ENCODE measurements at places on chromosomes 1 and 21.
A peak's percentile ranks its signal among the peaks of the same experiment; 100 is the strongest.

GRCh38 chr1:173444757-173445156 is 32.4 kb upstream of the PRDX6 start:
- DNase-seq: no peak

- no peak for DNase-seq
These were observed 35.3 kb downstream of the CLIC6 start for GRCh38 chr21:34704119-34704518.

- DNase-seq: no peak
These were observed 375.6 kb upstream of the PRMT6 start for GRCh38 chr1:106680776-106681344.

- DNase-seq: no peak
These were observed 6.2 kb upstream of the B3GALT2 start for GRCh38 chr1:193192586-193192985.

DNA sequence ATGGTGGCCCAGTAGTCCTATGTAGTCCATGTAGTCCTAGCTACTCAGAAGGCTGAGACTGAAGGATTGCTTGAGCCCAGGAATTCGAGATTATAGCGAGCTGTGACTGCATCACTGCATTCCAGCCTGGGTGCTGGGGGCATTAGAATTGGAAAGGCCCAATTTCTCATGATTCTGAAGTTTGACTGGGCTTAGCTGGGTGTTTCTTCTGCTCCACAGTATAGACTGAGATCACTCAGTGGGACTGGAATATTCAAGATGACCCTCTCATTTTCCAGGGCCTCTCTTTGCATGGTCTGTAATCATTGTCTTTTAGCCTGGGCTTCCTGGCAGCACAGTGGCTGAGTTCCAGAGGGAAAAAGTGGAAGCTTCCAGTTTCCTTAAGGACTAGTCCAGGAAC is 26.2 kb downstream of the MROH7 start:
- DNase-seq: no peak

DNA sequence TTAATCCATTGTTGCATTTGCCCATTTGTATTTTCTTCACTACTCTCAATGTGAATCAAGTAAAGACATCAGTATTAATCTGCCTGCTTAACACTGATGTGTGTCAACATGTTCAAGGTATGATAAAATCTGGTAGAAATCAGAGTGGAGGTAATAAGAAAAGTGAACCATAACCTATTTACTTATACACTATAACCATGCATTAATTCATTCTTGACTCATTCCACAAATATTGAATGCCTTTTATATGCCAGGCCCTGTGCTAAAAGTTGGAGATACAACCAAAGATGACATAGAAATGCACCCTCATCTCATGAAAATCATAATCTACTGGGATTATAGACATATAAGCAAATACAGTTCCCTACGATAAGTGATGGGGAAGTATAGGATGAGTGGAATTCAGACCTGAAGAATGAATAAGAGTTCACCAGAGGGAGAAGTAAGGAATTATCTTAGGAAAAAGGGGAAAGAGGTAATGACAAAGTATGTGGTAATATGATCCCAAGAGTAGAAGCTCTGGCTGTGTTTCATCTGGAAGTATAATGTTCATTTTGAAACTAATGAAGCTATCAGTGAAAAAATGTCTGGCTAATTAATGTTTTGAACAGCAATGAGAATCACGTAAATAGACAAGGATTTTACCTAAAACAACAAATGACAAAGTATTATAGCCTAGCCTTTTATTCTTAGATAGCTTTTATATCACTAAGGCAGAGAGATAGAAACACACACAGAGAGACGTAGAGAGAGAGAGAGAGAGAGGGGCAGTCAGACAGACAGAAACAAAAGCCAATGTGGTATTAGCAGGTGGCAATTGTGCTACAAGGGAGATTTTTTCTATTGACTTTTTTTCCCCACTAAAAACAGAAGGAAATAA is 7.0 kb upstream of the RWDD3 start:
- DNase-seq: no peak

- DNase-seq: no peak
These were observed 46.6 kb downstream of the LYST start for GRCh38 chr1:235820061-235820460.

DNA sequence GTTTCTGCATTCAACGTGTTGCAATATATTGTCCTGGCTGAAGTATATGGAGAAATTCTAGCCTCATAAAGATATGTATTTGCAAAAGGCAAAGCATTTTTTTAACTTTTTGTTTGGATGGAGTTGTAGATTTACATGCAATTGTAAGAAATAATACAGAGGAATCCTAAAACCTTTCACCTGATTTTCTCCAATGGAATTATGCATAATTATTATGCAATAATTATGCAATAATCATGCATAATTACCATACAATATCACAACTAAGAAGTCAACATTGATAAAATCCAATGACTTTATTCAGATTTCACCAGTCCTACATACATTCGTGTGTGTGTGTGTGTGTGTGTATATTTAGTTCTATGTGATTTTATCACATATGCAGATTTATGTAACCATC is 7.5 kb upstream of the MAP3K21 start:
- no peak for DNase-seq

- no peak for DNase-seq
These were observed 172.6 kb downstream of the PTPRC start for GRCh38 chr1:198811449-198811848.

- DNase-seq: no peak
These were observed 306.3 kb upstream of the RGS18 start for GRCh38 chr1:191851799-191852595.

DNA sequence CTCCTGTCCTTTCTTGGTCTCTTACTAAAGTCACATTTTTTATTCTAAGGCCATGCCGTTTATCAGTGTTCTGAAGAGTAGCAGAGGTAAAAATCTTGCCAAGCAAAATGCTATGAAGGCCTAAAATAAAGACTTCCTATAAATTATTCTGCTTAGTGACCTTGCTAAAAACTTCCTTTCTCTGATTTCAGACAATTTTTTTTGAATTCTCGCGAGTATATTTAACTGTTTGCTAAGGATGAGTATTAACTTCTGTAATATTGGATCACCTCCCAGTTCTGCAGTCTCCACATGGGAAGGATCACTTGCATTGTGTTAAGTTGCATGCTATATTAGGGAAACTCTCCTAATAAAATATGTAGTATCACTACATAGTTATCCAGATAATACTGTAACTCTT is 123.4 kb upstream of the SNX7 start:
- no peak for DNase-seq

DNA sequence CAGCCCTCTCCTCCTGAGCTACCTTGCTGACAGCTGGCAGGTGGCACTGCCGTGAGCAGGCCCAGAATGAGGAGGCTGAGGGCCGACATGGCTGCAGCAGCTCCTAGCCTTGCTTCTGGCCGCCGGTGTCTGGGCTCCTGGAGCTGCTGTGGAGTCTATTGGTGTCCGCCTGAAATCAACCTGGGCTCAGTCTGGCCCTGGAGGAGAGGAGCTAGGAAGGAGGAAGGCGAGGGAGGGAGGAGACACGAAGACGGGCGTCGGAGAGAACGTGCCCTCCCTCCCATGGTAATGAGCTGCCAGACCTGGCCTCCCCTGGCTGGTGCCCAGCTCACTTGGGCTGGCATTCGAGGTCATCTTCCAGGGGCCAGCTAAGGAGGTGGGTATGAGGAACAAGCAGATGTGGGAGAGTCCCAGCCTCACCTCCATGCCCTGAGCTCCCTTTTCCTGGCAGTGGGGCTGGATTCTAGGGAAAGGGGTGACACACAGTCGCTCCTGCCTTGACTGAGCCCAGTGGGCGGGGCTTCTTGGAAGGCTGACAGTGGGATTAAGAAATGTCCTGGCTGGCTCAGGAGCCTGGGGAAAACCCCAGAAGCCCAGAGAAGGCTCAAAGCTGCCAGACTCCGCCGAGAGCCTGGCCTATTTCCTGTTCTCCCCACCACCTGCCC is at the start of gene PDZK1IP1:
TSS of gene PDZK1IP1 (minus strand) at position 193 of the 665 bp plus-strand sequence. CDS start at position 89, 104 bp downstream.
- no peak for DNase-seq

DNA sequence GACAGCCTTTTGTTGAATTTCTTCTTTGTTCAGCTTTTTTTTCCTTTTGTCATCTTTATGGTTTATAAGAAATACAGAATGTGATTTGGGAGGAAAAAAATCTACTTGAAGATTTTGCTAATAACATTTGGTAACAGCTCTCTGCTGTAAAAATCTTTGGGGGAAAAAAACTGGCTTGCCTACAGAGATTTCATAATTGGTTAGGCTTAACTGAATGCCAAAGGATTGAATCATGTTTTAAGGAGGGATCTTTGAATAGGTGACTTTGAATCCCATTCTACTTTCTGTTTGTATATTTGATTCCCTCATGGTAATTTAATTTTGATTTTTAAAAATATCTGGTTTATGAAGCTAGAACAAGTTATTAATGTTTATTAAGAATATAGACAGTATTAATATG is 3.2 kb downstream of the BTF3L4 start:
- no peak for DNase-seq

DNA sequence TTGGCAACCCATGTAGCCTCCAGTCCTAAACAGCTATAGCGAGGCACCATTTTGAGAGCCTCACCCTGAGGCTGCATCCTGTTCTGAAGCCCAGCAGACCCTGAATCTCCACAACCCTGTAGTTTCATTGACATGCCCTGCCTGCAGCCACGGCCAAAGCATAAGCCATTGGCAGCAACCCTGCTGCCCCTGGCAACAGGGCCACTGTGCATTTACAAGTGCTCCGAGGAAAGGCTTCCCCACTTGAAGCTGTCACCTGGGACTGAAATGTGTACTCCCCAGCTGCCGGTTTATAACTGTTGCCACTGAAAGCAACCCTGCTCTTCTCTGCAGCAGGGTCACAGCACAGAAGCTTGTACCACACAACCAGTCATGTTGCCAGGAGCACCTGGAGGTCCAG is 124.2 kb upstream of the OLFM3 start:
- DNase-seq: no peak

GRCh38 chr1:84353695-84354094 is 44.6 kb upstream of the DNASE2B start:
- DNase-seq: no peak

GRCh38 chr1:15353839-15354579 is 55.7 kb upstream of the EFHD2 start:
- DNase-seq: peak; percentile 14

GRCh38 chr1:157304271-157304670 is 166.1 kb upstream of the ETV3 start:
- no peak for DNase-seq

DNA sequence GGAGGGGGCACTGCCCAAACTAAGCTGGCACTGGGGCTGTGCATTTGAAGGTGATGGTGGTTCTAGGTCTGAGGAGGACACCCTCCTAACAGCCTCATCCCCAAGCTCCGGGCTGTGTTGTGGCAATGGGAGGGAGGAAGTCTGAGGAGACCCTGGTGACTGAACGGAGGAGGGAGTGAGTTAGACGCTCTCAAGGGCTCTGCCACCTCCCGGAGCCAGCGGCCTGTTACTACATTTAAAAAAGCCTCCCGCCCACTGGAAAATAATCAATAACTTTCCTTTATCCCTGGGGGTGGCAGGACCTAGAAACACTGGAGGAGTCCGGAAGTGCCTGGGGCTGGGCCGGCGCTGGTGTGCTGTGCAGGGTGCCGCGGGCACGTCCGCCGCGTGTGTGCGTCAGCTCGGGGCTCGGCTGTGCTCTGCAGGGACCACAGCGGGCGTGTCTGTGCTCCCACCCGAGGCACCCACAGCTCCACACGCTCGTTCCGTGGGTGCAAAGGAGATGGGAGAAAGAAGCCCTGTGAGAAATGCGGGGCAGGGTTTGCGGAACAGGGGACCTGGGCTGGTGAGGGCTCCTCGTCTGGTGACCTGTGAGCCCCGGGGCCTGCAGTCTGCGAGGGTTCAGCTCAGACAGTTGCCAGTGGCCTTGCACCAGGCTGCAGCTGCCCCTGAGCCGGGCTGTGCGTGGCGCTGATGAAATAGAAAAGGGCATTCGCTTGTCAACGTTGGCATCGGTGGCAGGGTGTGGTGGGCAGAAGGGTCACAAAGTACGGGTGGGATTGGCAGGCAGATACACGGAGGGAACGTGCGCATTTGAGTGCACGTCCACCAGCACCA is 5.3 kb downstream of the SAMD11 start:
- no peak for DNase-seq

DNA sequence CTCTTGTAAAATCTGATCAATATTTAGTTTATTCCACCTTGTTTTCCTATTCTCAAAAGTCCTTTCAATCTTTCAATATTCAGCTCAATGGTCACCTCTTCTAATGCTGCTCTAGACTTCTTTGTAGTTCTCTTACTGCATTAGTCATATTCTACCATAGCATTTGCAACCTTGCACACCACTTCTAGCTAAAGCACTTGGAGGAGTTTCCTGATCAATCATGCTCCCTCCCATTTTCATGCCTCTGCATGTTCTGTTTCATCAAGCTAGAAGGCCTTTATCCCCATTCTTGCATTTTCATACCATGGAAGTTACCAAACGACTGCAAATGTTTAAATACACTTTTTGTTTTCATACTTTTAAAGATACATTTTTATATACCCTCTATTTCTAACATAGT is 72.1 kb downstream of the SLC5A9 start:
- no peak for DNase-seq

- no peak for DNase-seq
These were observed 2.8 kb downstream of the STPG1 start for GRCh38 chr1:24410750-24411149.

- no peak for DNase-seq
These were observed 5.9 kb upstream of the CXADR start for GRCh38 chr21:17506951-17507350.

DNA sequence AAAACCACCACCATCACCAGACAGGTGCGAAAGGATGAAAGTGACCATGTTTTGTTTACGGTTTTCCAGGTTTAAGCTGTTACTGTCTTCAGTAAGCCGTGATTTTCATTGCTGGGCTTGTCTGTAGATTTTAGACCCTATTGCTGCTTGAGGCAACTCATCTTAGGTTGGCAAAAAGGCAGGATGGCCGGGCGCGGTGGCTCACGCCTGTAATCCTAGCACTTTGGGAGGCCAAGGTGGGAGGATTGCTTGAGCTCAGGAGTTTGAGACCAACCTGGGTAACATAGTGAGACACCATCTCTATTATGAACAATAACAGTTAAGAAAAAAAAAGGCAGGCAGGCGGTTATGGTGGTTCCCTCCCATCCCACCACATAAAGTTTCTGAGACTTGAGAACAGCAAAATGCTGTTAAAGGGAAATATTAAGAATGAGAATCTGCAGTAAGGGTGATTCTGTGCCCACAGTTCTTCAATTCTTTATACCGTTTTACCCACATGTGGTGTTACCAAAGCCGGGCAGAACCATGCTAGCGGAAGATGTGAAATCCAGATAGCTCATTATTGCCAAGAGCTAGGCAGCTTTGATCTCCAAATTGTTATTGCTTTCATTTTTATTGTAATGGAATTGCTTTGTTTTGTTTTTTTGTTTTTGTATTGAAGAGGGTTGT is 34.5 kb upstream of the TDRD10 start:
- DNase-seq: no peak

DNA sequence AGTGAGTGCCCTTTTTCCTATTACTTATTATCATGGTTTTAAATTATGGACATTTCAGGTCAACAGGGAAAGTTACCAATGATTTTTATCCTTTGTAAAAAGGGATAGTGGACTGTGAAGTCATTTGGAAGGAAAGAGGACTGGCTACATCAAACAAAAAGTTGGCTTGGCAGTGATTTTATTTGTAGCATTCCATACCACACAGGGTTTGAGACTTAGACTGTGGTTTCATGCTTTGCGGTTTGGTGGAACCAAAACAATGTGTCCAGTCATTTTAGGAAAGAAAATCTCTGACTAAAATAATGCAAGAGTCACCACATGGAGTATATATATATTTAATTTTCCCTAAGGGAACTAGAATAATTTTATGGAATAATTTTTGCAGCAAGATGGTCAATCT is 239.5 kb downstream of the HMCN1 start:
- DNase-seq: no peak

GRCh38 chr21:24223624-24224023 is 1383.7 kb downstream of the MRPL39 start:
- DNase-seq: no peak

Data from COR-L47 (cell line).